Right renal cortex interstitium (tissue), 3 donors: ENCODE measurements at places on chromosomes 16 and 17. TPM values are rescaled to one million over a fixed set of nuclear protein-coding genes. Genes with fewer than 3 reads are reported as not detected.

GRCh38 chr17:81131486-81132196 is 33.7 kb upstream of the PVALEF start:
- DNase-seq = no peak

DNA sequence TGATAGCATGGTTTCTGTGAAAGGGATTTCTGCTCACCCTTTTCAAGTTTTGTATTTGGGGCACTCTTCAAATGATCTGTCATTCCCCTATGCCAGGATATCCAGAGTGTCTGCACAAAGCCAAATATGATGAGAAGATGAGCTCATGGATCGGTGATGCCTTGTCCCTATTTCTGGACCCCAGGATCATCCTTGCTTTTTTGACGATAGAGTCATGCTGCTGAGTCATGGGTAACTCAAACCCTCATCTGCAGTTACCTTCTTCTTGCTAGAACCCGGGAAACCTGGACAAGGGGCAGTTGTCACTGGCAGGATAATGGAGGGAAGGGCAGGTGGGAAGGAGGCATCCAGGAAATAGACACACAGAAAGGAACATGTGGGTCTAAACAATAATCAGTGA is 17.8 kb upstream of the MAPT start:
- no peak for DNase-seq

- DNase-seq = no peak
These were observed 337.4 kb downstream of the WWOX start for GRCh38 chr16:78436846-78437245.

Gene KRTAP1-1
- not detected for polyA plus RNA-seq

GRCh38 chr16:89334050-89334449 is 116.5 kb downstream of the ZNF778 start:
- DNase-seq = no peak

GRCh38 chr17:304461-304860 is 48.1 kb downstream of the RPH3AL start:
- DNase-seq = no peak

DNA sequence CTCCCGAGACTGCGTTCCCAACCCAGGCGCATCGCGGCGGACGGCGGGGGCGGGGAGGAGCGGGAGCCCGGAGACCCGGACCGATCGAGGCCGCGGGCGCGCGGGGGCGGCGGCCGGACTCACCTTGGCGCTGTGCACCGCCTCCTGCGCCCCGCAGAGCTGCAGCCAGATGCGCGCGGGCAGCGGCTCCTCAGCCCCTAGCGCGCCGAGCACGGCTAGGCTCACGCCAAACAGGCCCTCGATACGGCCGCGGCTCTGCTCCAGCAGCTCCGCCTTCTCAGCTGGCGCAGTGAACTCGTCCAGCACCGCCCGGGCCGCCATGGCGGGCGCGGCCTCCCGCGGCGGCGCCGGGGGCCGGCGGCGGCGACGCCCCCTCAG is 339 bp downstream of the N4BP1 start:
- peak; percentile 17 for DNase-seq

DNA sequence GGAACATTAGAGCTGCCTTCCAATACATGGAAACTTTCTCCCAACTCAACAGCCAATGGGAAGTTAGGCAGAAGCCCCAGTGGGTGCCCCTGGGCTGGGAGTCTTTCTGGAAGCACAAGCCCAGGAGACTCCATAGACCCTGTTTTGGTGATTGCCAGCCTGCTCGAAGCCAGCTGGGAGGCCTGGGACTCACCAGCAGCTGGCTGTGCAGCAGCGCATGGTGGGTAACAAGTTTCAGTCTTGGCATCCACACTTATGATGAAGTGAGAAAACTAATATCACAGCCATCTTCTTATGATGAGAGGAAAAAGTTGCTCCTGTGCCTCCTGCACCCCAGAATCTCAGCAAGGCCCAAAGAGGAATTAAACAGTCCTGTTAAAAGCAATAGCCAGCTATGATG is 522.5 kb upstream of the CDH5 start:
- DNase-seq = no peak

Gene TNFRSF12A
- 8.9 TPM for polyA plus RNA-seq

DNA sequence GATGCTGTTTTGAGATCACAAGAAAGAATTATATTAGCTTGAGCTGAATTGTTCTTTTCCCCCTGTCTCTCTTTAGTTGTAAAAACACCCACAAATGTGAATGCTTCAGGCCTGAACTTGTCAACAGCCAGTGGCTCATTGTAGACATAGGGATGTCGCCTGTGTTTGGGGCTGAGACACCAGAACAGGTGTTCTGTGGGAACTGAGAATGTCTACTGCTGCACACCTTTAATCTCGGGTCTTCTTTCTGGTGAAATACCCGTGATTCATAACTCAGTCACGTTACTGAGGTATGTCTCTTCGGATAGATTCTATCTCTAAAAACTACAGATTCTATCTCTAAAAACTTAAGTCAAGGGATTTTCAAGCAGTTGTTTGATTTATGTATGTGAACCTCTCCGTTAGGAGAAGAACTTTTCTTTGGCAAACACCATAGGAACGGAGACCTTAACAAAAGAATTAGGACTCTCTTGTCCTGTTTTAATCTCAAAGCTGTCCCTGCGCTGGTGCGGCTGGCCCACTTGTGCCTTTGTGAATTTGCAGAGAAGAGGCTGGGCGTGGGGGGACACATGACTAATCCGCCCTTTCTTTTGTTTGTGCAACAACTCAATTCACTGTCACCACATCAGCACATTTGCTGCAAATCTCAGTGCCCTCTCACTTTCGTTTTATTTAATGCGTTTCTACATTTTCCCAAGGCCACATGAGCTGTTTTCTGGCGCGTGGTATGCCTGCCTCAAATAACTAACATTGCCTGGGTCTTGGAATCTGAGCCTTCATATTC is 643.0 kb downstream of the MAF start:
- no peak for DNase-seq

- DNase-seq = no peak
These were observed 41.6 kb downstream of the USP10 start for GRCh38 chr16:84741340-84741830.

GRCh38 chr17:76791053-76791980 is 53.4 kb downstream of the MFSD11 start:
- no peak for DNase-seq

Gene NPW
- 1.7 TPM for polyA plus RNA-seq

GRCh38 chr17:4163951-4164350 is 21.0 kb downstream of the CYB5D2 start:
- DNase-seq = no peak

DNA sequence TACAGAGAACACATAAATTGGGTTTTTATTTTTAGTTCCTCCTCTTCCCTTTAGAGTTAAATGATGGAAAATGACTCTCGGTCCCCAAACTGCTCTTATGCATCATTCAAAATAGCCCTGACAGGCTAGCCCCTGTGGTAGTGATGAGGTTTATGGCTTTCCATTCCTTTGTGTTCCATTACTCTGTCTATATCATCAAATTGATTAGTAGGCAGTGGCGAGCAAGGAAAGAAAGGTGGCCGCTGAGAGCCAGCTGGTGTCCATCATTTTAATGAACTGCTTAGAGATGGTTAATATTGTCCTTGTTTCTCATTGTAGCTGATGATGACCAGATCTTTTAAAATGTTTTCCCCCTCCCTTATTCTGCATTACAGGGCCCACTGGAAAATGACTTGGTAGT is 179.5 kb downstream of the PHKB start:
- no peak for DNase-seq

Gene LITAF
- polyA plus RNA-seq = 125 TPM

DNA sequence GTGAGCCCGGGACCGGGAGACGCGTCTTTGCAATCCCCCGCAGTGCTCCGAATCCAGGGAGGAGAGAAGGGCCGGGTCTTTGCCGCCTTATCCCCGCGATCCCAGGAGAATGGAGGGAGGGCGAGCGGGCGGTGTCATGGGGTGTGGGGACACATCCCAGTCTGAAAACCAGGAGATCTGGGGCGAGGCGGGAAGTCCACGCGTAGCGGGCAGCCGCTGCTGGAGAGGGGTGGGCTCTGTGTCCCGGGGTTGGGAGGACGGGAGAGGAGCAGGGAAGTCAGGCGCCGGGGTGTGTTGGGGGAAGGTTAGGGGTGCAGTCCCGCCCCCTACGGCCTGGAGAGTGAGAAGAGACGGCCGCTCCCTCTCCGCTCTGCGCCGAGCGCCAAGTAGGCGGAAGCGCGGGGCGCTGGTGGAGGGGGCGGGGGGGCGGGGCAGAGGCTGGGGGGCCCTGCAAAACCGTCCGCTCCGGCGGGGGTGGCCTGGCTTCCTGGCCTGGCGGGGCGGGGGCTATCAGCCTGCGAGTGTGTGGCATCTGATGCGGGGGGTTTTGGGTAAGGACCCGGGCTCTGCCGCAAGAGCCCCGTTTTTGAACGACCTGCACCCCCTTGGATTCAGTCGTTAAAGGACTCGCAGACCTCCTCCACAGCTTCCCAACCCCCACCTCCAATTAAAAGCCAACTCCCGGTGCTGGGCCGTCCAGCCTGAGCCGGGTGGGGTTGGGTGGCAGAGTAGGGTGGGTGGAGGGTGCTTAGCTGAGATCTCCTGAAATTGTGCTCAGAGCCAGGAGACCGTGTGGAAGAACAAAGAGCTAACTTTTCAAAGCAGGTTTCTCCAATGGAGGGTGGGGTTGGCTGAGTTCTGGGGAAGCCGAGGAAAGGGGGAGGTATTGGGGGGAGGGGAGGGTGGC is 654 bp downstream of the LASP1 start:
- no peak for DNase-seq

- DNase-seq = no peak
These were observed 17.4 kb downstream of the COL1A1 start for GRCh38 chr17:50184064-50184463.

DNA sequence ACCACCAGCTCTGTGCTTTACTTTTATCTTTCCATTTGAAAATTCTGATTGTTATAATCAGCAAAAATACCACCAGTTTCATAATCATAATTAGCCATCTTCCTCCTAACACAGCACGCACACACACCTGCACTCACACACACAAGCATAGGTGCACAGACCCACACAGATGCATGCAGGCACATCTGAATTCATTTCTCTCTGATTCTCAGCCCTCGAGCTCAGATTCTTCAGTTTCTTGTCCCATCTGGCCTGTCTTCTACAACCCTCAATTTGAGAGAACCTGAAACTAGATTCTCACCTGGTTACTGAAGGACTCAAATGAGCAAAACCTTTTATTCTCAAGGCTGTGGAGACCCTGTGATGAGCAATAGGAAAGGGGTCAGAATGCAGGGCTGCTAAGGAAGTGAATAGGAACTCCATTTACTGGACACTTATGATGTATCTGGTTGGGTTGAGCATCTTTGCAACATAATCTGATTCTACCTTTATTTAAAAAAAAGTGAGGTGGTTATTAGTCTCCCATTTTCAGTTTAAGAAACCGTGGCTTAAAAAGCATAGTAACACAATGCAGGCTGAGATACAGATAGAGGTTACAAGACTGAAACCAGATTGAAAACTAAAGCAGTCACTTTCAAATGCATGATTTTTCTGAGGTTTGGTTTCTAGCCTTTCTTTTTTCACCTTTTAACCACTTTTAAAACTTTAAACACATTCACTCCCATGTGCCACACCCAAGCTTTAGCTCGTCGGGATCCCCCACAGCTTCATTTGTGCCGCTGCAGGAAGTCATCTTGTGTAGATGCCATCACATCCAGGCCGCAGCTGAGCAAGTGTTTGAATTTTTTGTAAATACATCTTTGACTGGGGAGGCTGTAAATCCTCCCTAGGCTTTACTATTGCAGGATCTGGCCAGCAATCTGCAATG is 9.4 kb downstream of the KRT33A start:
- DNase-seq = no peak

Gene WNT3
- 2.1 TPM for polyA plus RNA-seq

DNA sequence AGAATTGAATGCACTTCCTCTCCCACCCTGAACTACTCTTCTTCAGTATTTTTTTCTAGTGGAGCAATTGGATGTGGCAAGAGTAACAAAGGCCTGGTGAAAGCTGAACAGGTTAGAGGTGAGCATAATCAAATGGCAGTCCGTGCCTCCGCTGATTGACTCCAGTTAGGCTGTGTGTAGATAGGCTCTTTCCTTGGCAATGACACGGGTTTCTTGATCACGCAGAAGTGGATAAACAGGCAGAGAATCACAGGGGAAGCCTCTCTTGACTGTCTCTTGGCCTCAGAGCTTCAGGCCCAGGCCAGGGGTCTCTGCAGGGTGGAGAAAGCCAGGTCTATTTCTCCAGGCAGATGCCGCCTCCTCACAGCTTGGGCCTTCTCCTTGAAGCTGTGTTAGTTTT is 4.2 kb downstream of the CD300LB start:
- no peak for DNase-seq

Gene TBC1D3I
- not detected for polyA plus RNA-seq

- DNase-seq = no peak
These were observed 13.8 kb downstream of the C17orf50 start for GRCh38 chr17:35774499-35774898.

DNA sequence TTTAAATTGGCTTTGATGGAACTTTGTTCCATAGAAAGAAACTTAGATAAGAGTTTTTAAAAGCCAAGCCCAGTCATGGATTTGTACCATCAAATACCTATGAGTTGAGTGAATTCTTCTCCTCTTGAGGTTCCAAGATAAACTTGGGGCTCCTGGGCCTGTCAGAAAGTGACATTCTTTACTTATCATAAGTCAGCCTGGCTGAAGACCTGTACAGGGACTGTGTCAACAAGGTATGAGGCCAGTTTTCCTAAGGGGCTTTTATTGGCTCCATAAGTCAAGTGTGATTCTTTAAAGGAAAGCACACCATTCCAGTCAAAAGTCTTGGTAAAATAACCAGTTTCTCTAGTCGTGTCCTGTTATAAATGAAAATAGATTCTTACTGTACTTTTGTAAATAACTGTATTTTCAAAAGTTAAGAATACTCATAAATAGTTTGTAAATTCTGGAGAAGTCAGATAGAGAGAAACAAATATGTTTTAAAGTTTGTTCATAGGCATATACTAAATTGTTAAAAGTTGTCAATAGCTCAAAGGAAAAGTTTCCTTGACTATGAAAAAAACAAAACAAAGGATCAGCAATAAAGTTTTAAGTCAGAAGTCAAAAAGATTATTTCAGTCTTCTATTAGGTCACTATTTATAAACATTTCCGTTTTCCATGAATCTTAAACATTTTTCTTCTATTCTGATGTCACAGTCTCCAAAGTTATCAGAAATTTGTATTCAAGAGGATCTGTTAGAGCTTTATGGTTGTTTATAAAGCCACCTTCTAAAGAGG is 22.5 kb upstream of the MYO1D start:
- DNase-seq = no peak

Gene TBC1D3K
- polyA plus RNA-seq = not detected

- no peak for DNase-seq
These were observed 6.7 kb downstream of the PIPOX start for GRCh38 chr17:29049541-29050145.

DNA sequence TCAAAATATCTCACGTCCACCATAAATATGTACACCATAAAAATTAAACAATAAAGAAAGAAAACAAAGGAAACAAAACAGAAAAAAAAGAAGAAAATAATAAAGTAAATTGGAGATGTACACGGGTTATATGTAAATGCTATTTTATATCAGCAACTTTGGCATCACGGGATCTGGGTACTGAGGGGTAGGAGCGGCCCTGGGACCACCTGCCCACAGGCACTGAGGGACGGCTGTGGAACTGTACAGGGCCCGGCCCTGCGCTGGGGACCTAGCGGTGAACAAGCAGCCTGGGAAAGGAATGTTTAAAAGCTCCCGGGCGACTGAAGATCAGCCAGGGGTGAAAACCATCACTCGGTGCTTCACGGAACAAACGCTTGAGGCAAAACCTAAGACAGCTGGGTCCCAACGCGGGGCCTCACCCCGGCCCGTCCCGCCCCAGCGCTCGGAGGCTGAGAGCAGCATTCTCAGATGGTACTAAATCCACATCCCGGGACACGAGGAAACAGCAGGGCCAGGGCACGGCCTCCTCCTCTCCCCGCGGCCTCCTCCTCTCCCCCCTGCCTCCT is 31.2 kb downstream of the NXN start:
- DNase-seq = no peak
